Keratinocyte (primary cell): ENCODE measurements at places on chromosomes 2 and 18.

- no peaks in the 10 kb centered on the region for H3K27me3 ChIP-seq
- peaks cover 51% of the 10 kb centered on the region for H3K4me1 ChIP-seq
- no peak overlapping the region for H3K27ac ChIP-seq
- H3K36me3 ChIP-seq: no peaks in the 10 kb centered on the region
- H3K4me3 ChIP-seq: no peak overlapping the region
- no peak for DNase-seq
These were observed 173.5 kb downstream of the FMNL2 start for GRCh38 chr2:152508446-152508845.

GRCh38 chr2:152099367-152100050 is 665 bp upstream of the CACNB4 start:
- no peak overlapping the region for H3K27ac ChIP-seq
- peaks cover 59% of the 10 kb centered on the region for H3K27me3 ChIP-seq
- H3K4me3 ChIP-seq: peak overlapping the region; percentile 53

GRCh38 chr18:25066516-25066915 is 285.4 kb downstream of the ZNF521 start:
- H3K27me3 ChIP-seq: no peaks in the 10 kb centered on the region
- H3K36me3 ChIP-seq: no peaks in the 10 kb centered on the region
- no peak for DNase-seq
- H3K4me3 ChIP-seq: no peak overlapping the region

DNA sequence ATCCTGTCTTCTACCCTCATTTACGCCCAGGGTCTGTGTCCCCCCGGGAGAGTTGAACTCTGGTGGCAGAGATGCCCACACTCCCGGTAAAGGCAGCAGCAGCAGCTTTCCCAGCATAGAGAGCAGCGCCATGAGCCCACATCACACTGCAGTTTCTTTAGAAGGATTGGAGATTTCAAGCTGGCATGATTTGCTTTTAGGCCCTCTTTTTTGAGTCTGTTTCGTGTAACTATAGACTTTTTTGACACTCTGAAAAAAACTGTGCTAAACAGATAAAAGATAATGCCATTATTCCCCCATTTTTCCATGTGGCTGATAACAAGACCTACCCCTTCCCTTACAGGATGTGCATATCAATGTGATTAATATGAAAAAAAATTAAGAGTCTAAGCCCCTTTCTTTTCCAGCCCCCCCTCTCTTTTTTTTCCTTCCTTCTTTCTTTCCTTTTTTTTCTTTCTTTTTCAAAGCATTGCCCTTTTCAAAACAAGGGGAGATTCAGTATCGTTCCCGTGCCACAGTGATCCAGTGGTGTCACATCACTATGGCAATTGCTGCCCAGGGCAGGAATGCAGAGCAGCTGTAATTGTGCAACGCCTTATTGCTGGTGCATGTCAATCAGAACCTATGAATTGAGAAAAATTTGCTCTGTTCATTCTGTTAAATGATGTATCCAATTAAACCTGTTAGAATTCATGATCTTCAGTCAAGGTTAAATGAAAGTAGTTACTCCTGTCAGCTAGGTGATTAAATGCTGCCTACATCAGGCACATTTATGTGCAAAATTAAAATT is 104.5 kb downstream of the CDCA7 start:
- H3K27me3 ChIP-seq: peaks cover 7% of the 10 kb centered on the region
- no peaks in the 10 kb centered on the region for H3K36me3 ChIP-seq
- no peaks in the 10 kb centered on the region for H3K4me1 ChIP-seq
- no peak overlapping the region for H3K4me3 ChIP-seq

DNA sequence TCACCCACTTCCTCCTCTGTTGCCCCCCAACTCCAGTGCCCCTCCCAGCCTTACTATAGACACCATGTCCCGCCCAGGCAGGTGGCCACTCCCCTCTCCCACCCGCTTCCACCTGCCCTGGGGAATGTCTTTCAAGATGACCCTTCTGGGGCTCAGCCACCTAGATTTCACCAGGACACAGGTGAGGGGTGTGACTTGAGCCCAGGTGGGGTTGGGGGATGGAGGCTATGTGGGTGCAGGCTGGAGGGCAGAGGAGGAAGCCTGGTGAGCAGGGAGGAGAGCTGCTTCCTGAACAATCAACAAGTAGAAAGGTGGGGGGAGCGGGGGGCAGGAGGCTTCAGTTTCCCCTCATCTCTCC is 8.7 kb downstream of the ADRA2B start:
- H3K4me3 ChIP-seq: no peak overlapping the region
- no peak for DNase-seq
- no peaks in the 10 kb centered on the region for H3K36me3 ChIP-seq
- peaks cover 20% of the 10 kb centered on the region for H3K27me3 ChIP-seq
- no peaks in the 10 kb centered on the region for H3K4me1 ChIP-seq

DNA sequence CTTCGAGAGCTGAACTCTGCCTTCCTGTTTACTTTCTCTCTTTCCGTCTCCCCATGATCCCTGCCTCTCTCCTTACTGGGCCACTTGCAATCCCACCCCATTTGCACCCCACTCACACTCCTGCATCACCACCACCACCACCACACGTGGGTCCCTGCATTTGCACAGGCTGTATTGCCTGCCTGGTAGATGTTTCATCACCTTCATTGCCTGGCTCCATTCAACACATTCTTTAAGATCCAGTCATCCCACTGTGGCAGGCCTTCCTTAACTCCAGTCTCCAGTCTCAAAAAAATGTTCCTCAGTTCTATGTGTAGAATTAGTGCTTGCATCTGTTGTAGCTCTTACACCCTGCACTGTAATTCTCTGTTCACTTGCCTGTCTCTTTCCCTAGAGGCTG is 13.9 kb downstream of the NOSTRIN start:
- H3K4me1 ChIP-seq: no peaks in the 10 kb centered on the region
- H3K4me3 ChIP-seq: no peak overlapping the region
- H3K27ac ChIP-seq: no peak overlapping the region

DNA sequence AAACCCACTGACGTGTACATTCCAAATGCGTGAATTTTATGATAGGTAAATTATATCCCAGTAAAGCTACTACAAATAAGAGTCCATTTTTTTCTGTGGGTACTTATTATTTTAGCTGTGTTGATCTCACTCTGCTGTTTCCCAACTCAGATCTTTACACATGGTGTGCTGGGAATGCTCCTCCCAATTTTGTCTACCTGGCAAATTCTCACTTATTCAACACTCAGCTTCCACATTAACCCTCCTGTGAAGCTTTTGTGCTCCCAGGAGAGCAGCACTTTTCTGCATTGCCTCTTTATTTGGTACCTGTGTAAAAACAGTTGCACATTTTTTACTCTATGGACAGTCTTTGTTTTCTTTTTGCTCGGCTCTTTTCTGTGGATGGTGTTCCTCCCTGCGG is 38.6 kb upstream of the ATP5MC3 start:
- H3K27ac ChIP-seq: no peak overlapping the region
- no peaks in the 10 kb centered on the region for H3K4me1 ChIP-seq
- no peak for DNase-seq
- H3K4me3 ChIP-seq: no peak overlapping the region
- no peaks in the 10 kb centered on the region for H3K36me3 ChIP-seq
- no peaks in the 10 kb centered on the region for H3K27me3 ChIP-seq

GRCh38 chr2:71811726-71812125 is 335.9 kb downstream of the CYP26B1 start:
- H3K36me3 ChIP-seq: no peaks in the 10 kb centered on the region
- peaks cover 34% of the 10 kb centered on the region for H3K27me3 ChIP-seq
- H3K27ac ChIP-seq: no peak overlapping the region
- no peak overlapping the region for H3K4me3 ChIP-seq

- DNase-seq: no peak
- H3K4me3 ChIP-seq: no peak overlapping the region
- no peak overlapping the region for H3K27ac ChIP-seq
- no peaks in the 10 kb centered on the region for H3K4me1 ChIP-seq
- no peaks in the 10 kb centered on the region for H3K27me3 ChIP-seq
These were observed 20.9 kb upstream of the CFAP36 start for GRCh38 chr2:55498582-55498981.

DNA sequence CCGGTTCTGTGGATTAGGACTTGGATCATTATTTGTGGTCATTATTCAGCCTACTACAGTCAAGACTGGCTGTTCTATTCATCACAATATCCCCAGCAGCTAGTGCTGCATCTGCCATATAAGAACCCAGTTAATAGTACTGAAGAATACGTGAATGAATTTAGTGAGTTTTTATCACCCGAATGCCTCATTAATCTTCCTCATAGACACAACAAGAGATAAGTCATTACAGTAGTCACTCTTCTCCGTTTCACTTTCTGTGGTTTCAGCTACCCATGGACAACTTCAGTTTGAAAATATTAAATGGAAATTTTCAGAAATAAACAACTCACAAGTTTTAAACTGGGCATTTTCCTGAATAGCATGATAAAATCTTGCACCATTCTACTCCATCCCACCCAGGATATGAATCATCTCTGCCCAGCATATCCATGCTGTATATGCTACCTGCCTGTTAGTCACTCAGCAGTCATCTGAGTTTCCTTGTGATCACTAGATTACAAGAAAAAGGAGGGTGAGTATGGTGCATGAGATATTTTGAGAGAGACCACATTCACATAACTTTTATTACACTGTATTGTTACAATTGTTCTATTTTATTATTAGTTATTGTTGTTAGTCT is 363.7 kb upstream of the CHAC2 start:
- H3K27me3 ChIP-seq: no peaks in the 10 kb centered on the region
- H3K27ac ChIP-seq: peak overlapping the region; percentile 84
- H3K36me3 ChIP-seq: no peaks in the 10 kb centered on the region
- H3K4me1 ChIP-seq: peaks cover 46% of the 10 kb centered on the region

DNA sequence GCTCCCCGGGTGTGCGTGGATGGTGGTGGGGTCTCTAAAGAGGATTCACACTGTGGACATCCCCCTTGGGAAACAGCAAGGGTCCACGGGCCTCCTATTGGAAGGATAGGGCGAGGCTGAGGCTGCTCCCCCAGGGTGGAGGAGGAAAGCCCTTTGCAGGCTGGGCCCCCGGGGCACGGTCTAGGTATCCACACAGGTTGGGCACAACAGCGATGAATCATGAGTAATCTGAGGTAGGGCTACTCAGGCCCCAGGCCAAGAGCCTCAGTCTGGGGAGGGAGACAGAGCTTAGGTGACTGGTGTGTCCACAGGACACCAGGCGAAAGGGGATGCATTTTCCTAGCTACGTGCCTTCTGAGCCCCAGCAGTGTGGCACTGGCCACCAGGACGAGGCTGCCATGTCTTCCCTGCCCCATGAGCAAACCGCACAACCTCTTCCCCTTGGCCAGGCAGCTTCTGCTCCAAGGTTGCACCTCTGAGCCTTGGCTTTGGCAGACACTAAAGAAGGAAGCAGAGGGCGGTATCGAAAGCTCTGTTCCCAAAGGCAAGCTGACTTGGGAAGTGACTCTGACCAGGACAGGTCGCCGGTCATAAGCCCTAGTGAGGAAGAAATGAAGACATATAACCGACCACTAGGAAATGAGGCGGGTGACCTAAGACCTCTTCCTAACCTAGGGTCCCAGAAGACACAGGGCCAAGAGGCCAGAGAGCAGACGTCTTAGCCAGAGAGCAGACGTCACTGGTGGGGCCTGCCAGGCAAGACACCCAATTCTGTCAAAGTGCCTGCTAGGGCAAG is 14.6 kb upstream of the SEMA4C start:
- H3K36me3 ChIP-seq: no peaks in the 10 kb centered on the region
- no peaks in the 10 kb centered on the region for H3K27me3 ChIP-seq
- H3K4me1 ChIP-seq: peaks cover 58% of the 10 kb centered on the region
- no peak overlapping the region for H3K4me3 ChIP-seq
- no peak for DNase-seq
- no peak overlapping the region for H3K27ac ChIP-seq
